Effector CD8-positive, alpha-beta T cell (primary cell): ENCODE measurements at places on chromosomes 11 and 22.

- no peak for DNase-seq
Observed at GRCh38 chr11:106983991-106984390, 34.3 kb downstream of the GUCY1A2 start.

- no peak for DNase-seq
Observed at GRCh38 chr11:135074397-135074998, 662.5 kb upstream of the B3GAT1 start.

- DNase-seq = no peak
Observed at GRCh38 chr11:30914143-30914762, 328.1 kb upstream of the MPPED2 start.

- no peak for DNase-seq
Observed at GRCh38 chr22:50605002-50605612, 4.5 kb downstream of the MAPK8IP2 start.
